Activated CD4-positive, alpha-beta T cell treated with anti-CD3 and anti-CD28 coated beads for 4 hours (primary cell): ENCODE measurements at places on chromosomes 5 and 9.
A peak's percentile ranks its signal among the peaks of the same experiment; 100 is the strongest.

- no peak for DNase-seq
Observed at GRCh38 chr5:87752362-87752761, 339.6 kb upstream of the CCNH start.

DNA sequence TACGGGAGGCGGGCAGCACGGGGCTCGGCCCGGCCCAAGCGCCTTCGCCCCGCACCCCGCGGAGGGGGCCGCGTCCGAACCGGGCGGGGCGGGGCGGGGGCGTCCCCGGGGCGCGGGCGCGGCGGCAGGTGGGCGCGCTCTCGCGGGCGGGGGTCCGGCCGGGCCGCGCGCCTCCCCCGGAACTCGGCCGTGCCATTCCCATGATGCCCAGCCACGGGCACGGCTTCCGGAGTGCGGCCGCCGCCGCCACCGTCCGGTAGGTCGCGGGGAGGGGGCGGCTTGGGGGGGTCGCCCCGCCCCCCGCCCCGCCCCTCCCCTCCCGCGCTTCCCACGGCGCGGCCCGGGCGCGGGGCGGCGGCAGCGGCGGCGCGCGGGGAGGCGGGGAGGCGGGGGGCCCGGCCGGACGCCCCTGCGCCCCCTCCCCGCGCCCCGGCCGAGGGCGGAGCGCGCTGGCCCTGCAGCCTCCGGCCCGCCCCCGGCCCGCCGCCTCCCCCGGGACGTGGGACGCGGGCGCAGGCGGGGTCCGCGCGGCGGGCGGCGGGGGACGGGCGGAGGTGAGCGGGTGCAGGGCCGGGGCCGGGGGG is at the start of gene PPP1R26:
TSS of gene PPP1R26 (plus strand) at position 314 of the 584 bp plus-strand sequence. CDS start 4,729 bp downstream, outside the sequence.
- DNase-seq, result no peak

DNA sequence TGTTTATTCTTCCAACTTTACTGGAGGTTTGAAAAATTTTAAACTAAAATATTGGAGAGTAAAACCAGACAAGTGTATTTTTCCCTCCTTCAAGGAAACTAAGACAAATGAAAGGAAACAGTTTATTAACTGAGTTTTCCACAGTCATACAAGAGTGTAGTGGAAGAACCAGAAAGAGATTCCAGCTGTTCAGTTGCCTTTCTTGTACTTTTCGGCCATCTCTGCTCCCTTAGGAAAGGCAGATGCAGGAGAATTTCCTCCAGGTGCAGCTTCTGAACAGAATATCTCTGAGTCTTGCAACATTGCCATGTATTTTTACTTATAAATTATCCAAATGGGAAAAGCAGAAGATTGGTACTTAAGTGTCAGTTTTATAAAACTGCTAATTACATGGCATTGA is 217.1 kb downstream of the MAST4 start:
- no peak for DNase-seq

- DNase-seq, result no peak
Observed at GRCh38 chr9:120486835-120487234, 93.1 kb downstream of the CDK5RAP2 start.

DNA sequence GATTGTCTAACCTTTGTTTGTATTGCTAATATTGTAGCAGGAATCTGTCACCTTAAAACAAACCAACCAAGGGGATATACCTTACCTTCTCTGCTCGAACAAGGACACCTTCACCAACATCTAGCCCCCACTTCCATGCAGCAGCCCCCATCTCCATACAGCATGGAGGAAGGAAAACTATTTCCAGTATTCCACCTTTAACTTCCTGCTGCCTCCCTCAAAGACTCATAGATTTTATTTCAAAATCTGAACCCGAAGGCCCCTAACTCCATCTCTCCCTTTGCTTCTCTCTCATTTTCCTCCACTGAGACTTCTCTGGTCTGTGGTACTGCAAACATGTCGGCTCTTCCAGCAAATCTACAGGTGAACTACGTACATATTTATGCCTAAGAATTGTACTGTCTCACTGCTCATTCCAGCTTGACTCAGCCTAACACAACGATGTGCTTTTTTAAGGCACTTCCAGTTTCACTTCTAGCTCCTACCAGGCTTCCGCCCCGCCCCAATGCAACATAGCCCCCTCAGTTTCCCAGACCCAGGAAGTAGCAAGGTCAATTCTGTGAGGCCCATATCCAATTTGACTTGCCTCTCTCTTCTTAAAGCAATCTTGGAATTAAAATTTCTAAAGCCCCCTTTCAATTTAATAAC is 70.7 kb upstream of the RNF38 start:
- peak; percentile 57 for DNase-seq

GRCh38 chr9:14198841-14199455 is 115.0 kb downstream of the NFIB start:
- DNase-seq, result no peak

GRCh38 chr9:72949918-72950325 is 2.9 kb downstream of the ALDH1A1 start:
- DNase-seq, result no peak

DNA sequence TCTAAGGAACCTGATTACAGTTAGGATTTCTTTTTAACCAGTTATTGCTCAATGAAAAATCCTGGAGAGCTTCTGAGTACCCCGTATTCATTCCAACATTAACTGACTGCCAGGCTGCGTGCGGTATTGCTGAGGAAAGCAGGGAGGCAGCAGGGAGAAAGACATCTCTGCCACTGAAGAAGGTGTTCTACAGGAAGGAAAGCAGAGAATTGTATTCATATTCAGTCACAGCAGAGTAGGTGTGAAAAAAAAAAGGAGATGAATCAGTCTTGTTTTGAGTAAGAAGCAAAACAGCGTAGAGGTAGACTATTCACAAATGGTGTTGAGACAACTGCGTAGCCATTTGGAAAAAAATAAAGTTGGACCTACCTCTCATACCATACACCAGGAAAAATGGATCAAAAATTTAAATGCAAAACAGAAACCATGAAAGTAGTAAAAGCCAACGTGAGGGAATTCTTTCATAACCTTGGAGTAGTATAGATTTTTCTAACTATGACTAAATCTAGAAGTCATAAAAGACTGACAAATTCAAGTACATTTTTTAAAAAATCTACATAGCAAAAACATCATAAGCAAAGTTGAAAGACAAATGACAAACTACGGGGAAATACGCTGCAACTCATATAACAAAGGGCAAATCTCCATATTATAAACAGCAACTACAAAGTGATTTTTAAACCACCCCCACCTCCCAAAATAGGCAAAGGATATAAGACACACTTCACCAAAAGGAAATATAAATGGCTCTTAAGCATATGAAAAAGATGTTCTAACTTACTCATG is 9.9 kb upstream of the NR4A3 start:
- DNase-seq, result no peak

GRCh38 chr5:158948376-158948886 is 151.3 kb downstream of the EBF1 start:
- no peak for DNase-seq

DNA sequence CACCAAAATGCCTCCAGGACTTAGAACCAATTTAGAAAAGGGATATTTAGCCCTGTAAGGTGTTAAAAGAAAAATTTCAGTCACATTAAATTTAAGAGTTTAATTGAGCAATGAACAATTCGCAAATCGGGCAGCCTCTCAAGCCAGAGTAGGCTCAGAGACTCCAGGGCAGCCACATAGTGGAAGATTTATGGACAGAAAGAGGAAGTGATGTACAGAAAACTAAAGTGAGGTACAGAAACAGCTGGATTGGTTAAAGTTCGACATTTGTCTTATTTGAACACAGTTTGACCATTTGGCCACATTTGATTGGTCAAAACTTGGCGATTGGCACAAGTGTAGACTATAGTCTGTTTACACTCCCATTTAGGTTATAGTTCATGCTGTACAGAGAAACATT is 525.9 kb upstream of the ZNF608 start:
- DNase-seq, result no peak

- DNase-seq, result no peak
Observed at GRCh38 chr9:131053896-131054295, 42.4 kb upstream of the AIF1L start.

DNA sequence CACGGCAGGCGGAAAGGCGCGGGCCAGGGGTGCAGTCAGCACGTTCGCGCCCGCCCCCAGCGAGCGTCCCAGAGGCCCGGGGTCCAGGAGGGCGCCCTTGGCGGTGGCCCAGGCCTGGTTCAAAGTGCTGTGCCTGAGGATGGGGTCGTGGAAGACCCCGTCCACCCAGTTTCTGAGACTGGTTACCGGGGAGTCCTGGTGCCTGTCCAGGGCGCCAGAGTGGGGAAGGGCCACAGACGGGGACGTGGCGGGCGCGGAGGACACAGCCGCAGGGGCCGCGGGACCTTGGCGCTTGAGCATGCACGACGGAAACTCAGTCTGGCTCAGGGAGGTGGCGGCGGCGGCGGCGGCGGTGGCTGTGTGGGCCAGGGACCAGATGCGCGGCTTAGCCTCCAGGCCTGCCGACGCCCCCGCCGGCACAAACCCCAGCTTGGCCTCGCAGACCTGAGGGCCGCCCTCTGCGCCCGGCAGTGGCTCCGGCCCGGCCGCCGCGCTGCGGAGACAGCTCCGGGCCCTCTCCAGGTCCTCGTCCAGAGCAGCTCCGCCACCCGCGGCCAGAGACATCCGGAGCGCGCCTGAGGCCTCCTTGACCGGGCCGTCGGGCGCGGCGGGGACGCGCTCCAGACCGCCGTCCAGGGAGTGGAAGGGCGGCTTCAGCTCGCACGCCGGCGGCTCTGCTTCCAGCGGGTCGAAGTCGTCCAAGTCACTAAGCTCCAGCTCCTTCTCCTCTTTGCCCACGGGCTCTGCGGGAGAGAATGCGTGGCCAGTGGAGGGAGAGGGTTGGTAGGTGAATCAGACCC is 4.5 kb downstream of the IRX4 start:
- DNase-seq, result no peak

DNA sequence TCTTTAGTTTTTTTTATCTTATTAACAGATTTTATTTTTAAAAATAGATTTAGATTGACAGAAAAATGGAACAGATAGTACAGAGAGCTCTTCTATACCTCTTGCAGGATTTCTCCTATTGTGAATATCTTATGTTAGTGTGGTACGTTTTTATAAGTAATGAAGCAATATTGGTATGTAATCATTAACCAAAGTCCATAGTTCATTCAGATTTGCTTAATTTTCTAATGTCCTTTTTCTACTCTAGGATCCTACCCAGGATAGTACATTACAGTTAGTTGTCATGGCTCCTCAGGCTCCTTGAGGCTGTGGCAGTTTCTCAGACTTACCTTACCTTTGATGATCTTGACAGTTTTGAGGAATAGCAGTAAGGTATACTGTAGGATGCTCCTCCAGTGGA is 30.4 kb downstream of the PPP2R2B start:
- DNase-seq, result no peak

DNA sequence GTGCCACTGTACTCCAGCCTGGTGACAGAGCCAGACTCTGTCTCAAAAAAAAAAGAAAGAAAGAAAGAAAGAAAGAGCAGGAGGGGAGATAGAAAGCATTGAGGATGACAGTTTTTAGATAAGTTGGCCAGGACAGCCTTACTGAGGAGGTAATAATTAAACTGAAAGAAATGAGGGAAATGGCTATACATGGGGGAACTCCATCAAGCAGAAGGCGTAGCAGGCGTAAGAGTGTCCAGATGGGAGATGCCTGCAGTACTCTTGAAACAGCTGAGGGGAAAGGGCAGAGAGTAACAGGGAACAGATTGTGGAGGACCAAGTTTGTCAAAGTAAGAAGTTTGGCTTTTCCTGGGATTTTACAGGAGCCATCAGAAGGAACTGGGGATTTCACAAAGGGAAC is 57.5 kb downstream of the HMGCS1 start:
- DNase-seq, result no peak

DNA sequence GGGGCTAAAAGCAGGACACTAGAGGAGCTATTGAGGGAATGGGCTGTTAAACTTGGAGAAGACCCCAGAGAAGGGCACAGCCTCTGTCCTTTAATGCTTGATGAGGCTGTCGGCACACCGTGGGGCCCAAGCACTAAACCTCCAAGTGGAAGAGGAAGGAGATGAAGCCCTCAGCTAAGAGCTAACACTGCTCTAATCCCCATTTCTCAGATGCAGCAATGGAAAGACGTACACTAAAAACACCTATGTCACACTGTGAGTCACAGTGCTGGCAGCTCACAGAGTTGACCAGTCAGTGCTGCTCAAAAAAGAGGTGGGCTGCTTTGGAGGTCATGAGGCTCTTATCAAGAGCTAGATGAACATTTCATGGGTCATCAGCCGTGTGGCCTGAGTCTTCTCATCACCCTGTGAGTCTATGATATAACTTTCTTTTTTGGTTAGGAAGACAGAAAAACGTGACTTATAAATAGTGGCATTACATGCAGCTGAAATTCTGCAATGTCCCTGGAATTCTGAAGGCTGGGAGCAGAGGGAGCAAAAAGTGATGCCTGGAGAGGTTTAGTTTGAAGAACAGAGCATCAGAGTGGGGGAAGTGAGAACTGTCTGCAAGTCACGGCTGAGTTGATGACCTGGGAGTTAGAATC is 21.5 kb downstream of the TNFSF8 start:
- no peak for DNase-seq

- DNase-seq, result peak; percentile 64
Observed at GRCh38 chr5:134510970-134511795, 14.3 kb upstream of the JADE2 start.

DNA sequence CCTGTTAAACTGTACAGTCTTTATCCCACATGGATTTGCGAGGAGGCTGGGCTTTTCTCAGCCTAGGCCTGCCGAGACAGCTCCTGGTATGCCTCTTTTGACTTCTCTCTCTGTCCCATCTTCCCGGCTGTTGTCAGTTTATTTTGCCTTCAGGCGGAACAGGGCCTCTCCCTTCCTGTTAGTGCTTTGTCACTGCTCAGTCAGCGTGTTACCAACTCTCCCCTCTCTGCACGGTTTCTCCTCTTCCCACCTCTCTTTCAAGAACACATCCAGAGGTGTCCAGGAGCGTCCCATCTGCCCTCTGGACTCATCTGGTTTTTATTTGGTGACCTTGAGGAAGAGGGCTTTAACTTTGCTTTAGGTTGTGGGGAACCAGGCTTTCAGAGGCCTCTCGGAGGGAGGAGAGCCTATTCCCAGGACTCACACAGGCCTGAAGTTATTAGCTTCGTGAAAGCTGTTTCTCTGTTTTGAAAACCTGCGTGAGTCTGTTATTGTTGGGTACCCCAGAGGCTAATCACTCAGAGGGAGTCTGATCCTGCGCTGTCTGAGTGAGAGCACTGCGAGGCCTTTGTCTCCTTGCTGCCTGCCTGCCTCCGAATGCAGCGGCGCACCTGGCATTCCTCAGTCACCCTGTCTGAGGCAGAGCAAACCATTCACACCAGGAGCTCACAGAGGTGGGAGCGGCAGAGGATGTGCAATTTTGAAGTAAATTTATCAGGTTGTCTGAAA is 234.4 kb upstream of the MPDZ start:
- no peak for DNase-seq

DNA sequence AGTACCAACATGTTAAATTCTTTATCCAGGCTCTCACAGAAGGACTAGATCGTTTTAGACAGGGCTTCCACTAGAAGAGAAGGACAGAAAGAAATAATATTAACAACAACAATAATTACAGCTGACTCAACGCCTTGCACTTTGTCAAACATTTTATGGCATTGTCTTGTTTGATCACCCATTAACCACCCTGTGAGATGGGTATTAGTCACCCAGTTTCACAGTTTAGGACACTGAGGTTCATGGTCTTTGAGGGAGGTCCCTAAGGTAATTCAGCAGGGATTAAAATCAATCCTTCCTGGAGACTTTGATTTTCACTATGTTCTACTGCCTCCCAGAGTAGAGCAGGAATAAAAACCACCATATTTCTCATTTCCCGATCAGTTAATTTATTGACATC is 51.4 kb upstream of the BNC2 start:
- no peak for DNase-seq
